ENCODE measurements at places on chromosomes 1 and 21.

DNA sequence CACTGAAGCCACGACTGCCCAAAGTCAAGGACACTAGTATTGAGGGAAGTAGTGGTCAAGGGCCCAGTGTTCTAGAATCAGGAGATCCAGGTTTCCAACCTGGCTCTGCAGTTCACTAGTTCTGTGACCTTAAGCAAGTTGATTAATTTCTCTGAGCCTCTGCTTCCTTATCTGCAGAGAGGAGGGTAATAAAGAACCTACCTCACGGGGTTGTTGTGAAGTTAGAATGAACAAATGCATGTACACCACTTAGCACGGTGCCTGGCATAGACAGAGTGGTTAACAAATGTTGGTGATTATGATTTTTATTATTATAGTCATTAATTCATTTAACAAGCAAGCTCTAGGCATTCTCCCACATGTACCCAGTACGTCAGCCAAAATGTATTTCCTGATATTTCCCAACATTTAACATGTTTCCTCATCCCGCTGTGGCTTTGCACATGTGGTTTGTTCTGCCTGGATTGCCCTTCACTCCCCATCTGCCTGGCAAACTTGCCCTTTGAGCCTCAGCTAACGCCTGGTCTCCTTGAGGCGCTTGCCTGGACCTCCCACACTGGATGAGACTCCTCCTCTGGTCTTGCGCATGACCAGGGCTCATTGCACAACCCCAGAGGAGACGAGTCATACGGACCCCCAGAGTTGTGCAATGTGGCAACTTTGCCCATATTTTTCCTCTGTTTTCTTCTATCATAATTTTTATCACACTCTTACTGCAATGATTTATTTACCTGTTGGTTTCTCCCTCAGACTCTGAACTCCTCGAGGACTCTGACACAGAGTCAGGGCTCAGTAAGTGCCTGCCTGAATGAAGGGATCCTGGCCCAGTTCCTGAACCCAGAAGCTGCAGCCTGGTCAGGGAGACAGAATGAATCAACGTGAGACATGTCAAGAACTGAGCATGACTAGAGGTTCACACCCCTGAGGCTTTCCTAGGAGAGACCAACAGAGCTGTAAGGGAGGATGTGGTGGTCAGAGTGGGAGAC is 20.7 kb upstream of the MFSD2A start:
- no peak for ATAC-seq

DNA sequence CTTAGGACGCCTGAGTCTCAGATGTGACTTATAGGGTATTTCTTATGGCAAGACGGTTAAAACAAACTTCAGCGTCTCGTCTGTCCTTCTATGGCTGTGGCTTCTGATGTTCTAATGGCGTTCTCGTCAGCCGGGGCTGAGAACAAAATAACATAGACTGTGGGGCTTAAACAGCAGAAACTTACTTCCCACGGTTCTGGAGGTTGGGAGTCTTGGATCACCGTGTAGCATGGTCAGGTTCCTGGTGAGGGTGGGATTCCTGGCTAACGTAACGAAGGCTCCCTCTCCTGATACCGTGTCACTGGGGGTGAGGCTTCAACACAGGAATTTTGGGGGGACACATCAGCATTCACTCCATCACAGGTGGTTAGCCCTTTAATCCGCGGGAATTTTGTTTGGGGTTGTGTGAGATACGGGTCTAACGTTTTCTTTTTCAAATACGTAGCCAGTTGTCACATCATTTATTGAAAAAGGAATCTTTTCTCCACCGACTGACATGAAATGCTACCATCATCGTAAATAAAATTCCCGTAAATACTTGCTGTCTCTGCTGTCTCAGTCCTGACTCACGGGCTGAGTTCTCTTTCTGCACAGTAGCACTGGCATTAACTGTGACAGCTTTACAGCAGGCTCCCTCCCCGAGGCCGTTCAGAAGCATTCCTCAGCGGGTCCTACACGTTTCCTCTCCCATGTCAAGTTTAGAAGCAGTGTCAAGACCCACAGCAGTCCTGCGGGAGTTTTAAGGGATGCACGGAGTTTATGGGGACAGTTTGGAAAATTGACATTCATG is 8.1 kb upstream of the POFUT2 start:
- ATAC-seq: no peak

GRCh38 chr1:172390683-172391551 is 29.6 kb upstream of the C1orf105 start:
- ATAC-seq: peak; percentile 93

- no peak for ATAC-seq
These were observed 15.2 kb upstream of the IGSF3 start for GRCh38 chr1:116682641-116683221.

- no peak for ATAC-seq
These were observed 243.4 kb downstream of the KIF26B start for GRCh38 chr1:245398180-245398579.

DNA sequence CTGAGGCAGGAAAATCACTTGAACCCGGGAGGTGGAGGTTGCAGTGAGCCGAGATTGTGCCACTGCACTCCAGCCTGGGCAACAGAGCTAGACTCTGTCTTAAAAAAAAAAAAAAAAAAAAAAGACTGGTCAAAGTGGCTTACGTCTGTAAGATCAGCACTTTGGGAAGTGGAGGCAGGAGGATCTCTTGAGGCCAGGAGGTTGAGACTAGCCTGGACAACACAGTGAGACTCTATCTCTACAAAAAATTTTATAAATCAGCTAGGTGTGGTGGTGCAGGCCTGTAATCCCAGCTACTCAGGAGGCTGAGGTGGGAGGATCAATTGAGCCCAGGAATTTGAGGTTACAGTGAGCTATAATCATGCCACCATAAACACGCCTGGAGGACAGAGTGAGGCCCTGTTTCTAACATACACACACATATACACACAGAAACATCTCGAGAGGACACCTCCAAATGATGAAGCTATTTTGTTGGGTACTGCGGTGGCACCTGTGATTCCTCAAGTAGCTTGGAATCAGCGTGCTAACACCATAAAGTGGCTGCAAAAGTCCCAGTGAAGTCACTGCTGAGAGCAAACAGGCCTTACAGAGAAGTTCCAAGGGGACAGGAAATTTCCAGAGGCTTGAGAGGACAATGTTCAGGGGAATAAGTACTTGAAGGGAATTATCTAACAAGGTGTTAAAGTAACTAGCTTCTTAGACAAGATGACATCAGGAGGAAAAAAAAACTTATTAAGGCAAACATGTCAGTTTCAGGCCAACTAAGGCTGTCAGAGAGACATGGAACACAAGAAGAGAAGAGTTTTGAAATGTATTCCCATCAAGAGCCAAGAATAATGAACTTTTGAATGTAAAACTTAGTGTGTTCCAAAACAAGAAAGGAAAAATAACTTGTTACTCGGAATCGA is 1.3 kb downstream of the NADK start:
- ATAC-seq: no peak

DNA sequence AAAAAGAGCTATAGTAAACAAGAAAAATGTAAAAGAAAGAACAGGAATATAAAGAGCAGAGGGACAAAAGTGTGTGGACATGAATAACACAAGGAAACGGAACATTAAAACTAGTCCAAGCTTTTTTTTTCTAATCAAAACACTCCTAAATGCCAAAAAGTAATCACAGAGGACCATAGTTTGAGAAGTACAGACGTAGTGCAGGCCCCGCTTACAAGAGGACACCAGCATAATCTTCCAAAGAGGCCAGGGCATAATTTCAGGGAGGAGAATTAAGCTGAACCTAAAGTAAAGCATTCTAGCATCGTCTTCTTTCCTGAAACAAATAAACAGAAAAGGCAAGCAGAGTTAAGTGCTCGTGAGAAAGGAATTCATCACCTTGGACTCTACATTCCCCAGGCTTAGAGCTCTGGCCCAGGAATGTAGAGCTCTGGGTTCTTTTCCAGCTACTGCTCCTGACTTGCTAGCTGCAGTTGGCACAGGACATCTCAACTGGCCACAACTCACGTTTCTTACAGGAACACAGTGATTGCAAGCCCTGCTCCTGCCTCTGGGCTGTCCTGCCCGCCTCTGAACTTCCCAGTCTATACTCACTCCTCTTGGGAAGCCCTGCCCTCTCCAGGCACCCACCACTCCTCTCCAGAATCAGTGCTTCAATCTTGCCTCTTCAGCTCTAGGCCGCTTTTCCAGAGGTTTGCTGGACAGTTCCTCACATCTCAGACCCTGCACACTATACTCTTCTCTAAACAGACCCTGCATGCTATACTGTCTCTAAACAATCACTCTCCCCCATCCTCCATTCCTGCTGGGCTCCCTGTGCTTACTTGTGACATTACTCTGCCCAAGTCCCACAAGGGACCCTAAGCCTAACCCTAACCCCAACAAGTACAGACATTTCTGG is 9.8 kb downstream of the RGS8 start:
- ATAC-seq: no peak

DNA sequence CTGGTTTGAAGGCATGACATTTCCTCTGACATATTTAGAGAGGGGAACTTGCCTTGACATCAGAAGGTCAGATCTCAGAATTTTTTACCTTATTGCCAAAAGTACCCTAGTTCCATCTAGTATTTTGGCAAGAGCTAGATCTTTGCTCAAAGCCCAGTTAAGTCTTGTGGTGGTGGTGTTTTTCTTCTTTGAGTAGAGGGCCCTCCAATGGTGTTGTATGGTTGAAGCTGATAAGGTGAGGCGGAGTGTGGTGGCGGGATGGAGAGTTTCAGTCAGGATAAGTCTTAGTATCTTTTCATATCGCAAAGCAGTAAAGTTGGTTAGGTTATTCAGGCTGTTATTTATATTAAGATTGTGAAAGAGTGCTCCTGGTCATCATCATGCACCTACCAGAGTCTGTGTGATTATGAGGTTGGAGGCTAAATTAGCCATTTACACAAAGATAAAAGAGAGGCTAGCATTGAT is 20.1 kb upstream of the MACF1 start:
- ATAC-seq: no peak

DNA sequence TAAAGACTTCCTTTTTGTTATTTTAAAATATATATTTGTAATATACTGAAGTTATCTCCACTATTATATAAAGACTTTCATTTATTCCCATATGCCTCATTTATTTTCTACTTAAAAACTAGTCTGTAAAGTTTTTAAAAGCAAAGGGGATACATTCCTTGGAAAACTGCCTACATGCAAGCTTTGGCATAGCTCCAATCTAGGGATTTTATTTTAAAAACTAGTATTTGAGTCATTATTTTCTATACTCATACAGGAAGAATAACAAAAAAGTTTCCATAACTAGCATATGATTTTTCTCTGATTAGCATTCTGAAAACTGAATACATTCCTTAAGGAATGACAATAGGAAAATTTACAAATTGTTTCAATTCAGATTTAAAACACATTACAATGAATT is 88.9 kb downstream of the COL24A1 start:
- ATAC-seq: no peak

GRCh38 chr1:166685200-166685599 is 154.1 kb upstream of the POGK start:
- no peak for ATAC-seq

DNA sequence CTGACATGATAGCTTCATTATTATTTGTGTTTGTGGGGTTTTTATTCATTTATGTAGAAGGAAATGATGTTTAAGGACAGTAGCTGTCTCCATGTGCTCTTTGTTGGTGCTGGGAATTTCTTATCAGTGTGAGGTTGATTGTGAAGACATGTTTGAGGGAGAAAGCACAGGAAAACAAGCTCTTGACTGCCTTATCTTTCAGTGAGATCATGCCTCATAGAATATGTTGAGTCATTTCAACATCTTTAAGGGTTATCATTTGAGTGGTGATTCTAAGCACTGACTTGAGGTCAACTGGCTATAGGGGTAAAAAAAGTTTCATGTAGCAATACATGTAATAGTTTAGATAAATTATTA is 405.1 kb upstream of the ADAMTS5 start:
- no peak for ATAC-seq

GRCh38 chr21:35222021-35222420 is 172.9 kb upstream of the RUNX1 start:
- no peak for ATAC-seq

DNA sequence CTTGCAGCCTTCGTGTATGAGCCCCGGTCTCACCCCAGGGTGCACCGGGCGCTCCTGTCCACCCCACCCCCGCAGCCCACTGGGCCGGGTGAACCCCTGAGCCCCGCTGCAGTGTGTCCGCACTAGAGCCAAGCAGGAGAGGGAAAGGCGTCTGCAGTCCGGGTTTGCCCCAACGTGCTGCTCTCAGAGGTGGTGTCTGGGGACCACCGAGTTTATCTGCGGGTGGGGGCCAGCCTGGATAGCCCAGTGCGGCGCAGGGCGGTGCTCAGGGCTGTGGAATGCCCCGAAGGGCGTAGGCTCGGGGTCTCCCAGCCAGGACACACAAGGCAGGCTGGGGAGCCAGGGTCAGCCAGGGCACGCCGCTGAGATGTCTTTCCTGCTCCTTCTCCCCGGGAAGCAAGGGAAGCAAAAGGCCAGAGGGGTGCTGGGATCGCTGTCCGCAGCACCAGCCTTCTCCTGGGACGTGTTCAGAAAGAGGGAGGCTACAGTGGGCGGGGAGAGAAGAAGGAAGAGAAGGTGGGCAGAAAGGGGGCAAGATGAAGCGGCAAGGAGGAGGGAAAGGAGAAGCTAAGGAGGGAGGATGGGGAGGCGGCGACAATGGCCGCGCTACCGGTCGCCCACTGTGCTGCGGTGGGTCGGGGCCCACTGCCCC is 56.6 kb downstream of the MAB21L3 start:
- no peak for ATAC-seq

- ATAC-seq: no peak
These were observed 44.2 kb downstream of the WDR64 start for GRCh38 chr1:241696172-241696814.

GRCh38 chr1:84644472-84644871 is 45.8 kb downstream of the SSX2IP start:
- ATAC-seq: no peak

GRCh38 chr1:17546946-17547670 is 7.6 kb downstream of the ARHGEF10L start:
- no peak for ATAC-seq

DNA sequence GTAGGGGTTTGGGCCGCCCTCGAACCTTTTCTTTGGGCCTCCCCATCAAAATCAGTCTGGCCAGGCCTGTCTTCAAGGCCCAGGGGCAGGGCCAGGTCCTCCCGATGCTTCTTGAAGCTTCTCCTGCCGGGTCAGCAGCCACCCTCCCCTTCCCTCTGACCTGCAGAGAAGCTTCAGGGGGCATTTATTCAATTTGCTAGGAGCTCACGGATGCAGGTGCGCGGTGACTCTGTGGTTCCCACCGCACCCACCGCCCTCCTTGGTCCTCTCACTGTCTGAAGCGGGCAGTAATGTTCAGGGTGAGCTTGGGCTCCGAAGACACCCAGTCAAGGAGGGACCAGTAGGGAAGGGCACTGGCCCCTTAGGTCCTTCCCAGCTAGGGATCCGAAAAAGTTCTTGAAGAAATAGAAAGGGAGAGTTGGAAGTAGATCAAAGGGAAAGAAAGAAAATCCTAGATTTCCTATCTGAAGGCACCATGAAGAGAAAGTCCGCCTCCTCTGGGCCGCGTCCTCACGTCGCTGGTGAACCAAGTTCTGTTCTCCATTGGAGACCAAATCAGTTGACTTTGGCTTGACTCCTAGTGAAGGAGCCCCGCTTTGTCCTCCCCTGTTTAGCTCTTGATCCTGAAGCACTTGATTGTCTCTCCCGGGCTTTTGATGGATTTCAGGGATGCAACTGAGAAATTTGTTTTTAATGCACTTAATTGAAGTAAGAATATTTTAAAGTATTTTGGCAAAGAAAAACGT is 8.7 kb upstream of the RNU1-2 start:
- ATAC-seq: no peak

- peak; percentile 80 for ATAC-seq
These were observed 862 bp upstream of the DIPK1A start for GRCh38 chr1:92961896-92962752.

- ATAC-seq: no peak
These were observed 51.4 kb downstream of the ADCY10 start for GRCh38 chr1:167862432-167863076.
